ENCODE measurements at places on chromosomes 3 and 15.
A peak's percentile ranks its signal among the peaks of the same experiment; 100 is the strongest.

- no peak for DNase-seq
These were observed 1.9 kb downstream of the C3orf22 start for GRCh38 chr3:126556637-126557414.

GRCh38 chr3:87236093-87236492, 9.0 kb downstream of the CHMP2B start:
- DNase-seq = no peak

DNA sequence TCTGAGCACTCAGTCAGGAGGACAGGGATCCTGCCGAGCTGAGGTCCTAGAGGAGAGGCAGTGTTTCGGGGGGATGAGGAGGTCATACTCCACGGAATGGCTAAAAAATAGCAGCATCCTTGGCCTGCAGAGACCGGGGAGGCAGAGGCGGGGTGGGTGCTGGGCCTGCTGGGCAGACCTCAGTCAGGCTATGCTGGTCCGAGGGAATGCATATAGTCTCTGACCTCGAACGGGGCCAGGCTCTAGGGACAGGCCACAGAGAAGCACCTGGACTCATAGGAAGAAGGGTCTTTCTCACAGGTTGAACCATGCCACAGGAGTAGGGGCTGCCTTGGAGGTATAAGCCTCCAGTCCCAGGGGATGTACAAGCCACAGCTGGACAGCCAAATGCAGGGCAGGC, 14.0 kb upstream of the SKIC8 start:
- DNase-seq = no peak

DNA sequence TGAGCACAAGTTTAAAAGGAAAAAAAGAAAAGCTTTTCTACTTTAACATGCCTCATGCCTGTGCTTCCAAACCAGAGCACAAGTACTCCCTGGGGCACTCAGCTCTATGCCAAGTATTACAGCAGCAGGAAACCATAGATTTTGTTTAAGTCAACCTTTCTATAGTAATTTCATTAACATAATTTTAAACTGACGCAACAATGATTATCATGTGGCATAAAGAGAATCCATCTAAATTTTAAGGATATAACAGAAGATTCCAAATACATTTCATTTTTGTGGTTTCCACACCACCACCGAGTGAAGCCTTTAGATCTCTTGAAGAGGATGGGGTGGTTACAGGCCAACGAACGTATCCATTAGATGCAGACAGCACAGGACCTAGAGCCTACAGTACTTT, 112.1 kb downstream of the TNIK start:
- DNase-seq = no peak

- no peak for DNase-seq
These were observed 141.2 kb upstream of the SLCO3A1 start for GRCh38 chr15:91712286-91712685.

DNA sequence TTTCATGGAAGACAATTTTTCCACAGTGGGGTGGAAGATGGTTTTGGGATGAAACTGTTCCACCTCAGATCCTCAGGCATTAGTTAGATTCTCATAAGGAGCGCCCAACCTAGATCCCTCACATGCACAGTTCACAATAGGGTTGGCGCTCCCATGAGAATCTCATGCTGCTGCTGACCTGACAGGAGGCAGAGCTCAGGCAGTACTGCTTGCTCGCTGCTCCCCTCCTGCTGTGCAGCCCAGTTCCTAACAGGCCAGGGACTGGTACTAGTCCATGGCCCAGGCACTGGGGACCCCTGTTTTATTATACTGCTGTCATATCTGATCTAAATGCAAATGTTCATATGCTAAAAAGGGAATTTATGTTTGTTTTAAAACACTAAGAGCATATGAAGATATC, 9.8 kb upstream of the GRK7 start:
- no peak for DNase-seq

- peak; percentile 24 for DNase-seq
These were observed 86.2 kb downstream of the NPAP1 start for GRCh38 chr15:24761704-24762302.

DNA sequence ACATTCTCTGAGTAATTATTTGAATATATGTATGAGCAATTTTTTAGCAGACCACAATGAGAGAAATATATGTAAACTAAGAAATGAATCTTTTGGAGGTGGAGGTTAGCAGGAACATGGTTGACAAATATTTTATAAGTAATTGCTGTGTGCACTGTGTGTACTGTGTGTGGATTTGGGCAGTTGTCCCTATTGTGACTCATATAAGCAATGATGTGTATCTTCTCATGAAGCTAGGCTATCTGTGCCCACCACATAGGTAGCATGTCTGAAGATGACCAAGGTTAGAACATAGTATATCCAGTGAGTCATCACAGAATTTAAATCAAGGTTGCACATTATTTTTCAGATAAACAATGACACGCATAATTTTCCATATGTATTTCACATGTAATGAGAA, 713.9 kb upstream of the GBE1 start:
- DNase-seq = no peak

- no peak for DNase-seq
These were observed 159.7 kb upstream of the ARHGEF26 start for GRCh38 chr3:153961494-153961893.

DNA sequence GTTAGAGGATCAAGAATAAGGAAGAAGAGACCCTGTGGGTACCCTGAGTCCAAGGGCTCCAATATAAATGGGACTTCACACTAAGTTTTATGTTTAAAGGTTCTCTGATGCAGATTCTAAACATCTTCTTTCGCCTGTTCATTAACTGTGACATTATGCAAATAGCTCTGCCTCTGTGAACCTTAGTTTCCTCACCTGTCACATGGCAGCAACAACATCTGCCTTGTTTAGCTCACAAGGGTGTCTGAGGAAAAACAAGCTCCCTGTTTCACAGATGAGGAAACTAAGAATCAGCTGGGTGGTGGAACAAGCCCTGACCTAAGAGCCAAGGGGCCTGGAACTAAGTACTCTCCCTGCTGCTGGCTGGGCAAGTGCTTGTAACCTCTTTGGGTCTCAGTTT, 40.8 kb downstream of the GOLGA6L1 start:
- no peak for DNase-seq

DNA sequence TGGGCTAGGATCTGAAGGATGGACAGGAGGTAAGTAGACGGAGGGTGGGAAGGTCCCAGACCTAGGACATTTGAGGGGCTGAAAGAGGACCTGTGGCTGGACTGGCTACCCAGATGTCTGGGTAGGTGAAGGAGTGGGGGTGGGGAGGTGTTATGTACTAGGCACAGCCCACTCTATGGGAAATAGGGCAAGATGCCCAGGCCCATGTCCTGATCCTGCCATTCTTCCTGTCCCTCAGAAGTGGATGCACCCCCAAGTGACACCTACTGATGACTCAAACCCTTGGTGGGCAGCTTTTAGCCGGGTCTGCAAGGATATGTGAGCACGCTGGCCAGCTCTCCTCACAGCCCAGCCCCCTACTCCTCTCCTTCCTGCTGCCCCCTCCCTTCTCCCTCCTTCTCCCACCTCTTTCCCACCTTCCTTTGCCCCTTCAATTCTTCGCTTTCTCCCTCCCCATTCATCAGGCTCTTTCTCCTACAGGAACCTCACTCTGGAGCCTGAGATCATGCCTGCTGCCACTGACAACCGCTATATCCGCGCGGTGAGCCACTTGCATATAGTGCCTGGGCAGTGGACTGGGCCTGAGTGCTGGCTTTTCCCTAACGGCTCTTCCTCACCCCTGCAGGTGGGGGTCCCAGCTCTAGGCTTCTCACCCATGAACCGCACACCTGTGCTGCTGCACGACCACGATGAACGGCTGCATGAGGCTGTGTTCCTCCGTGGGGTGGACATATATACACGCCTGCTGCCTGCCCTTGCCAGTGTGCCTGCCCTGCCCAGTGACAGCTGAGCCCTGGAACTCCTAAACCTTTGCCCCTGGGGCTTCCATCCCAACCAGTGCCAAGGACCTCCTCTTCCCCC, 5.2 kb downstream of the ACY1 start:
- no peak for DNase-seq

DNA sequence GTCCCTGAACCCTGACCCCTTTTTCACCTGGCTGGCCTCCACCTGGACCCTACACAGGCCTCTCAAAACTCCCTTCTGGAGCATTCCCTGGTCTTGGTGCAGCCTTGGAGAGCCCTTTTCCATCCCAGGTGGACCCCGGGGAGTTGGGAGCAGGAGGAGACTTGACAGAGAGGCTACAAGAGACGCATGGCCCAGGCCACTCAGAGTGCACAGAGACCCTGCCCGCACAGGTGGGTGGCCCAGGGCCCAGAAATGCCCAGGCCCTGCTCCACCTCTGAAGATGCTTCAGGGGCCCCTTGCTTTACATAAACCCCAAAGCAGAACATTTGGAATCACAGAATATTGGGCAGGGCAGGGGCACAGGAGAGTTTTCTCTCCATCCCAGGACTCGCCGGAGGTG, 34.4 kb downstream of the CYP11A1 start:
- no peak for DNase-seq

- DNase-seq = no peak
These were observed 460.7 kb upstream of the CBLB start for GRCh38 chr3:106329521-106329920.

- peak; percentile 35 for DNase-seq
These were observed 296.6 kb upstream of the MME start for GRCh38 chr3:154783521-154783931.

DNA sequence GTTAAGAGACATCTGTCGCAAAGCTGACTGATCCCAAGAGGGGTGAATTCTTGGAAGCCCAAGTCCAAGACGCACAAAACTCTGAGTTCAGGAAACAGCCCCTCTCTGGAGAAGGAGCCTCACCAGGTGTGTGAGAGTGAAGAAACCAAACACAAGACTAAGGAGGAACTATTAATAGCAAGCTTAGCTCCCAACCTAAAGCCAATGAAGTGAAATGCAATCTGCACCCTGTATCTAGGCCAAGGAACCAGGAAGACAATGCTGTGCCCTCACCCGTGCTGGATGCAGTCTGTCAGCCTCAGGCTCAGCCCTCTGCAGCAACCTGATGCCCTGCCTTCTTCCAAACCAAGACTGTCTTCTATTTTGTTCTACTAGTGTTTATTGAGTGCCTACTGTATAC, 22.5 kb upstream of the THBS1 start:
- no peak for DNase-seq

- DNase-seq = peak; percentile 38
These were observed 75.5 kb downstream of the DAPK2 start for GRCh38 chr15:63970621-63971426.

DNA sequence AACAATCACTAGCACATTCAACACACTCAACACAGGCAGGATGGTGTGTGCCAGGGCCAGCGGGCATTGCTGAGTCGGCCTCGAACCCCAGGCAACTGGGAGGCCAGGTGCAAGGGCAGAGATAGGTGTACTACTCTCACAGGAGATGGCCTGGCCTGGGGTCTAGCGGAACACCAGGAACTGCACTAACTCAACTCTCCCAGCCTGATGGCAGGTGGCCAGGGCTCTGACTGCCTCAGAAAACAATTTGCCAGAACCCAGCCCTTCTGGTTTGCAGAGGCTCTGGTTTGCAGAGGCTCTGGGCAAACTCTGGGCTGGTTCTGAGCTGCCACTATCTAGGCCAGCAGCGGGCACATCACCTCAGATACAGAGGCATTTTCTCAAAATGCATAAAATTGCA, 229.2 kb upstream of the CHRNA7 start:
- no peak for DNase-seq

DNA sequence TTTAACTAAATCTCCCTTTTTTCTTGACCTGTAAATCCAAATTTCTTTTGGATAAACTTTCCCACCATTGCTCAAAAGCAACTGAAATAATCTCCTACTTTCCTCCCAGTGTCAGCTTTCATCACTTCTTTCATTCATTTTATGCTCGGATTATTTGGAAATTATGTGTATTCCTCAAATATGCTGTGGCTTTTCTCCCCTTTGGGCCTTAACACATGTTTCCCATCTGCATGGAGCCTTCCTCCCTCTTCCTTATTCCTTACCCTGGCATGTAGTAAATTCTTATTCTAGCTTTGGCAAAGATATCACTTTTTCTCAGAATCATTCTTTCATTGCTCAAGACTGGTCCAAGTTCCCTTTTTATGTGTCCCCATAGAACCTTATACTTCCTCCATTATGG, 41.8 kb upstream of the TUSC7 start:
- DNase-seq = peak; percentile 58

DNA sequence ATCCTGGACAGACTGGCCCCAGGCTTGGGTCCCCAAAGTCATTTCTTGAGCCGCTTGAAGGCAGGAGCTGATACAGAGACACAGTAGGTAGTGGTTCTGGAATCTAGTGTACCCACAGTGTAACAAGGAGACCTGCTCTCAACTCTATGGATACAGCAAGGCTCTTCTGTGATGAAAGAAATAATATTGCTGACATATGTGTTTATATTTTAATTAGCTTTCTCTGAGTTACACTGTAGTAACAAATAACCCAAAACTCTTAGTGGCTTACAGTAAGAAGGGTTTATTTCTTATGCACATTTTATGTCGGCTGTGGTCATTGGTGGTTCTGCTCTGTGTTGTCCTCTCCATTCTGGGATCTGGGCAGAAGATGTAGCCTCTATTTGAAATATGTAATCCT, 45.5 kb downstream of the CHST14 start:
- DNase-seq = no peak

GRCh38 chr3:53525765-53526703, 31.6 kb downstream of the CACNA1D start:
- DNase-seq = no peak

GRCh38 chr3:51471775-51472652, 27.8 kb downstream of the DCAF1 start:
- DNase-seq = no peak

- DNase-seq = peak; percentile 12
These were observed 137.7 kb downstream of the TPRG1 start for GRCh38 chr3:189309400-189309975.

- DNase-seq = no peak
These were observed 14.0 kb downstream of the PBRM1 start for GRCh38 chr3:52671676-52672075.

DNA sequence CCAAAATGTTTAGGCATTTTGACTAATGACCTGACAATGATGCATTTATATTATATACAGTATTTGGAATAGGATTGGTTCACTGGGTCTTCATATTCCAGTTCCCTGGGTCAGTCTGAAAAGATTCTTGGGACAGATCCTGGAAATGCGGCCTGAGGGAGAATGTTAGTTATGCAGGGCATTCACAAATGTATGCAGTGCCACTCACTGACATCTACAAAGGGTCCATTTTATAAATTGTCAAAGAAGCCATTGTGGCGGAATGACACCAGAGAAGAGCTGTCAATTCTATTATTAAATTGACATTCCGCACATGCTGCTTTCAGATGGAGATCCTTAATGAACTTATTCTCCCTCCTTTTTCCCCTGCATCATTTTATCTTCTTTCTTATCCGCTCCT, 176.6 kb downstream of the VGLL3 start:
- no peak for DNase-seq

Measured in OCI-M1 (cell line).